Hepatocyte (in vitro differentiated cells): ENCODE measurements at places on chromosomes 6 and 20.

DNA sequence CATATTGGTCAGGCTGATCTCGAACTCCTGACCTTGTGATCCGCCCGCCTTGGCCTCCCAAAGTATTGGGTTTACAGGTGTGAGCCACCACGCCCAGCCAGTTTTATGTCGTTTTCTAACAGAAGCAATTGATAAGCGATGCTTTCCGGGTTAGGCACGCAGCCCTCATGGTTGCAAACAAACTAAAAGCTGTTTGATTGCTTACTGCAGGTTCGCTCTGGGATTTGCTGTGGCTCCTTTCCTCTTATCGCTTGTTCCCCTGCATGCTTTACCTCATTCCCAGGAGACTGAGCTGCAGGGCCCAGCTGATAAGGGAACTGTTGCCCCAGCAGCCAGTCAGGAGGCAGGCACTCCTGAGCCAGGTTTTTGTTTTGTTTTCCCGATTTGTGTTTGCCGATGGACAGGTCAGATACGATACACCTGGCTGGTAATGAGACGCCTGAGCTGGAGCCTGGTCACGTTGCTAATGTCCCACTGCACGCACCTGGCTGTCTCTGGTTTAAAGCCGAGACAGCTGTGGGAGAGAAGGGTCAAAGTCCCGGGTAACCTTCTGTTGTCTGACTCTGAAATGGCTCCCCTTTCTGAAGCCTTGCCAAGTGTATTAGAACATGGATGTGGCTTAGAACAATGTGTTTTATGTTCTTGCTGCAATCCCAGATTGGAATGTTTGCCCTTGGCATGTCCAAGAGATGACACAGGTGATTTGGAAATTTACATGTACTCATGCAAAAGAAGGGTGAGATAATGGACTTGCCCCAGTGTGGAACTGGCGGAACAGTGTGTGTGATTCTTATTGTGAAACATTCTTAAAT lies 19.9 kb downstream of the DSP start:
- peak; percentile 87 for DNase-seq

GRCh38 chr6:106452628-106453027 lies 92.1 kb downstream of the CRYBG1 start:
- DNase-seq = no peak

DNA sequence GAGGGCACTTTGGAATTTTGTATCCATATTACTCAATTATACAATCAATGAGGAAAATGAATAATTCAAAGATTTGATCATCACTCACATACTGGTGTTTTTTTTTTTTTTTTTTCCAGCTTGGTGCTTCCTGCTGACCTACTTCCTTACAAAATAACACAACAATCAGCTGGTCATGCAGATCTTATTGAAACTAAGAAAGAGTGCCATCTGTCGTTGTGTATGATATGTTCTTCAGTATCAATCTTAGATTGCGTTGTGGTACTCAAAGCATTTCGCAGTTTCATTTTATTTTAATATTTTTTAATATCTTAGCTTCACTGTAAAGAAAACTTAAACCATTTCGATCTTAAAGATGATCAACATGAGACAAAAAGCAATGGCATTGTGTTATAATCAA lies 155.6 kb downstream of the OGFRL1 start:
- DNase-seq = no peak

- DNase-seq = peak; percentile 38
Measured at GRCh38 chr6:131948692-131949619, 2.2 kb downstream of the CCN2 start.

GRCh38 chr6:5737460-5737859 lies 269.3 kb downstream of the NRN1 start:
- DNase-seq = no peak
